CD4-positive, alpha-beta T cell treated with Interleukin-21 for 1 hour (primary cell): ENCODE measurements at places on chromosomes 1 and 21.

DNA sequence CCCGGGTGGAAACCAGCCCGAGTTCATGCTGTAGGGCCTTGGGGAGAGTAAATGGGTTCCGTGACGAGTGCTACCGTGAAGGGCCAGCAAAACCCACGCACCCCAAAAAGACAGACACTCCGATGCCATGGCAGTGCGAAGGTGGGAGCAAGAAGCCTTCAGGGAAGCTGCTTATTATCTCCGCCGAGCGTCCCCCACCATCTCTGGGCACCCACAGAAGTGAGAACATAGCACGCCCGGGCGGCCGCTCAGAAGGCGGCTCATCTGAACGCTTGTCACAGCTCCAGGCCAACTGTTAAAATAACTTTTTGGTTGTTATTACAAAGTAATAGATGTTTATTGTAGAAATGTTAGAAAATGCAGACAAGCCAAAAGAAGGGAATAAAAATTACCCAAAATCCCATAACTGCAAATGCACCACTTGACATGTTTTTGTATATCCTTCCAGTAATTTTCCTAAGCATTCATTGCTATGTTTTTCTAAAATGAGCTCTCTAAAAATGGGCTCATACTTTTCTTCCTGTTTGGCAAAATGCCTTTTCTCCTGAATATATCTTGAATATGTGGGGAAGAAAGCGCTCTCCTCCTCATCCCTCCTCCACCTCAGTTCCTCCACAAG lies 234.9 kb downstream of the NPHP4 start:
- no peak for DNase-seq

GRCh38 chr21:17799414-17800164 lies 19.6 kb downstream of the C21orf91 start:
- DNase-seq: peak; percentile 65

GRCh38 chr1:161180639-161181038 lies 3.3 kb upstream of the B4GALT3 start:
- DNase-seq: peak; percentile 41

GRCh38 chr21:45543371-45543709 lies 1.1 kb upstream of the SLC19A1 start:
- DNase-seq: no peak

DNA sequence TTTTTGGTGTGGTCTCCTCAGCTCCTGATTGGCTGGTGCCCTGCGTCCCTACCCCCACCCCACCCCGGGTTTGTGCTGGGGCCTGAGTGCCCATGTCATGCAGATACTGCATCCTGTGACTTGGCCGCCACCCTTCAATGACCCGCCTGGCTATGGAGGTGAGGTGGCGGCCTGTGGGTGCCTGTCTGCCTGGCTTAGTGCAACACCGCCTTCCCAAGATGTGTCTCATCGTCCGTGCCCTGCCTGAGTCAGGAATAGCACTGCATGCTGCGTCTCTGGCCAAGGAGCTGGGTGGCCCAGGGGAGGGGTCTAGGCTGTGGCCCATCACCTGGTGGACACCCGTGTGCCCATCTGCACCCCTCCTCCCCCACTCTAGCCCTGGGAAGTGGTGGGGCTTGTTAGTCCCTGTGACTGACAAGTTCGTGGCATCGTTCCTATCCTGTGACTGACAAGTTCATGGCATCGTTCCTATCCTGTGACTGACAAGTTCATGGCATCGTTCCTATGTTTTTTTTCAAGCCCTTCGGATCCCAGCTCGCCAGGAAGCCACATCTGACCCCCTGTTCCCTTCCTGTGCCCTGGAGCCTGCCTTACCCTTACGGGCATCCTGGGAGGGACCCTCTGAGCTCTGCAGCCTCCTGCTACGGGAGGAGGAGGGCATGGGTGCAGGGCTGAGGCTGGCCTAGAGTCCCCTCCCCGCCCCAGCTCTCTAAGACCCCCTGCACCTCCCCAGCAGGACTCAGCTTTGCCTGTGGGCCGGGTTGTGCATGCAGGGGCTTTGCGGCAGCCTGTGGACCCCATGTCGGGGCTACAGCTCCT lies 7.5 kb downstream of the SLX9 start:
- no peak for DNase-seq

DNA sequence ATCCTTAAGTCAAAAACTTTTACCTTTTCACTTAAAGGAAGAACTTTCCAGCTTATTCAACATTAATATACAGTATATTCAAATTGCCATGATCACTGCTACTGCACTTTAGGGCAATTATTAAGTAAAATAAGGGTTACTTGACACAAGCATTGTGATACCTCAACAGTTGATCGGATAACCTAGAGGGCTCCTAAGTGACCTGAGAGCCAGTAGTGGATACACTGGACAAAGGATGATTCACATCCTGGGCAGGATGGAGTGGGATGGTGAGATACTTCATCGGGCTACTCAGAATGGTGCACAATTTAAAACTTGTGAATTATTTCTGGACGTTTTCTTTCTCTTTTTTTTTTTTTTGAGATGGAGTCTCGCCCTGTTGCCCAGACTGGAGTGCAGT lies 54.5 kb upstream of the PPM1J start:
- DNase-seq: no peak

GRCh38 chr1:39666772-39667171 lies 5.1 kb downstream of the NT5C1A start:
- DNase-seq: no peak

- no peak for DNase-seq
Observed at GRCh38 chr1:234240680-234241079, 132.6 kb upstream of the COA6 start.

DNA sequence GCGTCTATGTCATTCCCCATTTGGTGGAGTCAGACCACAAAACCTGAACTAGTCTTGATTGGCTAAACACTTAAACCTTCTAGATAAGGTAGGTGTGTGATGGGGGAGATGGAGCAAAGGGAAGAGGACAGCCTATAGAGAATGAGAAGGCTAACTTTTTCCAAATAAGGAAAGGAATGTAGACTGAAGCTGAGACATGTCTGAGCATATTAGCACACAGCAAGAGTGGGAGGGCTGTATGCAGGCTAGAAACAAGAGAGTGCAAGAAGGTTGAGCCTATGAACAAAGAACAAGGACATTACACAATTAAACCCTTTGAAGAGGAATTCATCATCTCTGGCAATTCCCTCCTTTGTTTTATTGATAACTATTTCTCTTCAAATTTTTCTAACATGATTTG lies 89.2 kb upstream of the OLFM3 start:
- no peak for DNase-seq

- DNase-seq: no peak
Observed at GRCh38 chr1:167477986-167478385, 40.3 kb downstream of the CD247 start.

DNA sequence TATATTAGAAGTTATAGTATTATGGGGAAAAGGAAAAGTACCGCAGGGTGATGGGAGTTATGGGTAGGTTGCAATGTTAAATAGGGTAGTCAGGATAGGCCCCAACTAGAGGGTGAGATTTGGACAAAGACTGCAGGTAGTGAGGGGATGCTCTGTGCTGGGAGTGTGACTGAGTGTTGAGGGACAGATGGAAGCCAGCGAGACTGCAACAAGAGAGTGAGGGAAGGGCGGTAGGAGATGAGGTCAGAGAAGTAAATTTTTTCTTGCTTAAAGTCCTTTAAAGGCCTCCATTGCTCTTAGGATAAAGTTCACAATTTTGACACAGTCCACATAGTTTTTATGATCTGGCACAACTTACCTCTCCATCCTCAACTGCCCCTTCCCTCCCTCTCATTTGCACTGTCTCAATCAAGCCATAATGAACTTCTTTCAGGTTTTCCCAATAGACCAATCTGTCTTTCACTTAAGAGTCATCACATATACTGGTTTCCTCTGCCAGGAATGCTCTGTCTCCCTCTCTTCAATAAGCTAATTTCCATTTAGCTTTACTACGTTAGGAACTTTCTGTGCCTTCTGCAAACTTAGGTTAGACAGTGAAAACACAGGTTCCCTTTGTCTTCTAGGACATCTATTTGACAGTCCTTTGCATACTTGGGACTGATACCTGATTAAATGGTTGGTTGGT lies 237.7 kb upstream of the CACYBP start:
- no peak for DNase-seq

DNA sequence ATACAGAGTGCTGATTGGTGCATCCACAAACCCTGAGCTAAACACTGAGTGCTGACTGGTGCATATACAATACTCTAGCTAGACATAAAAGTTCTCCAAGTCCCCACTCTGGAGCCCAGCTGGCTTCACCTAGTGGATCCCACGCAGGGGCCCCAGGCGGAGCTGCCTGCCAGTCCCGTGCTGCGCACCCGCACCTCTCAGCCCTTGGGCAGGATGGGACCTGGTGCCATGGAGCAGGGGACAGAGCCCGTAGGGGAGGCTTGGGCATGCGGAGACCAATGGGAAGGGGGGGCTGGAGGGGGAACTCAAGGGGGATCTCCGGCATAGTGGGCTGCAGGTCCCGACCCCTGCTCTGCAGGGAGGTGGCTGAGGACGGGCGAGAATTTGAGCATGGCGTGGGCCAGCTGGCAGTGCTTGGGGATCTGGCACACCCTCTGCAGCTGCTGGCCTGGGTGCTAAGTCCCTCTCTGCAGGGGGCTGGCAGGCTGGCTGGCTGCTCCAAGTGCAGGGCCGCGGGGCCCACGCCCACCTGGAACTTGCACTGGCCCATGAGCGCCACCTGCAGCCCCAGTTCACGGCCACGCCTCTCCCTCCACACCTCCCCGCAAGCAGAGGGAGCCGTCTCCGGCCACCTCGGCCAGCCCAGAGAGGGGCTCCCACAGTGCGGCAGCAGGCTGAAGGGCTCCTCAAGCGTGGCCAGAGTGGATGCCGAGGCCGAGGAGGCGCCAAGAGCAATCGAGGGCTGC lies 104.9 kb downstream of the NTMT2 start:
- no peak for DNase-seq

GRCh38 chr1:207145401-207146058 lies 41.5 kb downstream of the C4BPA start:
- DNase-seq: no peak

GRCh38 chr21:41778930-41779600 lies 12.2 kb upstream of the RIPK4 start:
- DNase-seq: no peak
